Activated CD4-positive, alpha-beta T cell treated with anti-CD3 and anti-CD28 coated beads for 24 hours (primary cell): ENCODE measurements at places on chromosomes 4 and X.

- DNase-seq = no peak
These were observed 48.5 kb upstream of the NRK start for GRCh38 chrX:105773801-105774200.

GRCh38 chr4:71406459-71406963 is 67.7 kb downstream of the SLC4A4 start:
- DNase-seq = no peak

DNA sequence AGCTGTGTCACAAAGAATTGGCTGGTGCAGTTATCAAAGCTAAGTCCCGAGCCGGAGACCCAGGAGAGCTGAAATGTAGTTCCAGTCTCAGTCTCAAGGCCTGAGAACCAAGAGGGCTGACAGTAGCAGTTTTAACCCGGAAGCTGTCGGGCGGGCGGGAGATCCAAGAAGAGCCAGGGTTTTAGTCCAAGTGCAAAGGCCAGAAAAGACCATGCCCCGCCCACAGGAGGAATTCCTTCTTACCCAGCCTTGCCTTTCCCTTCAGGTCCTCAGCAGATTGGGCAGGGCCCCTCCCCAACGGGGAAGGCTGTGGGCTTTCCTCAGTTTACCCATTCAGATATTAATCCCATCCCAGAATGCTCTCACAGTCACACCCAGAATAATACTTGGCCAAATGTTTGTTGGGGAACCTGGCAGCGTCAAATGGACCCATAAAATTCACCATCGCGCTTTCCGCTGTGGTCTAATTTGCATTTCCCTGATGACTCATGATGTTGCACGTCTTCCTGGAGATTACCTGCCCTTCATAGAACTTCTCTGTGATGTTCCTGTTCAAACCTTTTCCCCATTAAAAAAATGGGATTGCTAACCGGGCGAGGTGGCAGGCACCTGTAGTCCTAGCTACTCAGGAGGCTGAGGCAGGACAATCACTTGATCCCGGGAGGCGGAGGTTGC is 16.2 kb downstream of the MAEA start:
- DNase-seq = no peak

DNA sequence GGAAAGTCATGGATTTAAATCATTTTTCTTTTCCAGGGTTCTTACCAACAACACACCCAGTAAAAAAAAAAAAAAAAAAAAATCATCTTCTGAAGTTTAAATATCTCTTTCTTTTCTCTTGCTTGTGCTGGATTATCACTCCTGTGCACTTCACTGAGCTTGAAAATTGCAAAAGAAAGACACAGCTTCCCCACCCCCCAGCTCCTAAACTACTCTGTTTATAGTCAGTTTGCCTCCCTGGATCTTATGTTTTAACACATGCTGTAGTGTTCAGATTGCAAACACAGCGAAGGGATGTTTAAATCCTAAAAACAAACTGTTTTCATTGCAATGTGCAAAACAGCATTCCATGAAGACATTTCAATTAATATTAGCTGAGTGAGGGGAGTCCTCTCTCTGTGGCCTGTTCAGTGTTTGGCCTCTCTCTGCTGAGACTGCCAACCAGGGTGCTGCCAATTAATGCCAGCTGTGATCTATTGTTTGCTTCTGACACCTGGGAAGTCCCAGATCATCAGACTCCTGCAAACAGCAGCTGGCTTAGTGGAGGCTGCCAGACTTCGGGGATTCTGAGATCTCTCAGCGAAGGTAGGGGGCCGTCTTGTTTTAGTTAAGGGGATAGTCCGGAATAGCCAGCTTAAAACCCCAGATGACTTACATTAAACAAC is 171.1 kb upstream of the PITX2 start:
- no peak for DNase-seq

GRCh38 chr4:45580334-45580733 is 543.5 kb downstream of the GABRG1 start:
- no peak for DNase-seq

DNA sequence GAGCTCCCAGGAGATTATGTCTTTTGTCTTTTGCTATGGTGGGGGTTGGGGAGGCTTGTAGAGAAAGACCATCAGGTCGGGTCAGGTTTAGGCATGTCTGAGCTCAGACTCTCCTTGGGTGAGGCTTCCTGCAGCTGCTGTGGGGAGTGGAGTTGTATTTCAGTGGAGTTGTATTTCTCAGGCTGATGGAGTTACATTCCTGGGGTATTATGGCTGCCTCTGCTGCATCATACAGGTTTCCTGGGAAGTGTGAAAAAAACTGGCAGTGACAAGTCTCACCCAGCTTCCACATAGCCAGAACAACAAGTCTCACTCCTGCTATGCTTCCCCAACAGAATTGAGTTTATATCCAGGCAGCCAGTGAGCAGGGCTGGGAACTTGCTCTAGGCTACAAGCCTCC is 119.3 kb downstream of the VSIG4 start:
- DNase-seq = no peak

DNA sequence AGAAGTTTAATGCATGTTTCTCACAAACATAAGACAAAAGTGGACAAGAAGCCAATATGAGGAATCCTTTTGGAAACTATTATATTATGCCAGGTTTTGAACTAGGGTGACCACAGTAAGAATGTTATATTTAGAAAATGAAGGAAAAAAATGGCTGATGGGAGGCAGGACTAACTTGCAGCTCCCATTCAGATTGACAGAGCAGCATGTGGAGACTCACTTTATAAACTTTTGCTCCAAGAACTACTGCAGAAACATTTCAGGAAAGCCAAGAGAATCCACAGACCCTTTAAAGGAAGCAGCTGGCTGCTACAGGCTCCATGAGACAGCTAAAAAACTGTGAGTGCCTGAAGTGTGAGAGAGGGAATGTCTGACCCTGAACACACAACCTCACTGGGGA is 738.6 kb upstream of the GRIA3 start:
- no peak for DNase-seq

- no peak for DNase-seq
These were observed 115.0 kb downstream of the CEP44 start for GRCh38 chr4:174398728-174399127.

DNA sequence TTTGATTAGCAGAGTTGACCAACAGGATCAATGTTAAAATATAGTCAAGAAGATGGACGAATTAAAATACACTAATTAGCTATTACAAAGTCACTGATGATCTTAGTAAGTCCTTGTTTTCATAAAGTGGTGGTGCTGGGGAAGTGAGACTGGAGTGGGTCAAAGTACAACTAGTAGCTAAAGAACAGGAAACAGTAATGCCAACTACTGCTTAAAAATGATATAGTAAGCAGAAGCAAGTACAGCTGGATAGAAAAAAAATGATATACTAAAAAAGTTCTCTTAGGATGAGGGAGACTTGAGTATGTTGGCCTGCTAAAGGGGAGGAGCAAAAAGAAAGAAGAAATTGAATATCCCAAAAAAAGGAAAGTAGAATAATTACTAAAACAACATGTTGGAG is 580.8 kb upstream of the FTHL17 start:
- no peak for DNase-seq

DNA sequence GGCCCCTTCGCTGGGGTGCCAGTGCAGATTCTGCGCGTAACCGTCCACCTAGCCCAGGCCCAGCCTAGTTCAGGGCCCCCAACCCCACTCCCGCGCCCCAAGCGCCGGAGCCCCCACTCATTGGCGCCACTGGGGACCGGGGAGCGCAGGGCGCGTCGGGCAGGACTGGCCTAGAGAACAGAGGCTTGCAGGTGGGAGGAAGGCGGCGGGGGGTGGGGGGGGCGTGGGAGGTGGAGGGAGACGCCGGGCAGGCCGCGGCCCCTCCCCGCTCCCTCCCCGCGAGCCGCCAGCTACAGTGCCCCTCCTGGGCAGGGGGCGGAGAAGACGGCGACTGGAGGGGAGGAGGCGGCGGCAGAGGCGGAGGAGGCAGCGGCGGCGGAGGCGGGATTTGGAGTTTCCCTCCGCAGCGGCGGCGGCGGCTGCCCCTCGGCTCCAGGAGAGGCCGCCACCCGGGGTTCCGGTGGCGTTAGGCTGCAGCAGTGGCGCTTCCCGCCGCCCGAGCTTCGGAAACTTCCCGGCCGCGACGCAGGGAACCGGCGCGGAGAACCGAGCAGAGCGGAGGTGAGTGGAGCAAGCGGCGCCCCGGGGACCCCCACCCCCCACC is 4.8 kb upstream of the DUSP9 start:
- no peak for DNase-seq

GRCh38 chr4:163344147-163345125 is 744 bp downstream of the NPY5R start:
- DNase-seq = no peak

- no peak for DNase-seq
These were observed 43.2 kb downstream of the SLC9A6 start for GRCh38 chrX:136028383-136028984.

DNA sequence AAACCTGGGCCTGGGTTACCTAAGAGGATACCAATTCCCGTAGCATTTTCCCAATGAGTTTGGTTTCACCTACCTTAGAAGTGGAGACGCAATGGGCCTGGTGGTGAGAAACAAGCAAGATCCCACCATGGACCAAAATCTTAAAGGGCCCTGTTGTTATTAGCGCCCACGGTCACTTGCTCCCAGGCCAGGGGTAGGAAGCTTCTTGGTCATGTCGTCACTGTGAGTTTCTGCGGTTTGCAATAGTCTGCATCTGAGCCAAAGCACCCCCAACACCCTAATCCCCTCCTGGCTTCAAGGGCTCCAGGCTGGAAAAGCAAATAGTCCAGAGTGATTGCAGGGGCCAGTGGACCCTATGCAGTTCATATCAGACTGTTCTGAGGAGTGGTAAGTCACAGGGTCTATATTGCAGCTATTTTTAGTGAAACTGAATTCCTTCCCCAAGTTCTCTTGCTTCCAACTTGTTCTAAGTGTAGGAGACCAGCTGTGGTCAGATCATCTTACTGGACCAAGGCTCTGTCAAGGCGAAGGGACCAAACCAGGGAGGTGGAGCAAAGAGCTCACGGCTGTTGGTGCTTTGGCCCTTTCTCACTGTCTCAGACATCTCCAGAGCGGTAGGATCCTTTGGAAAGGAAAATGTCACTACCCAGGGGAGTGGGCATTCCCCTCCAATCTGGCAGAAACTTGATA is 307.9 kb upstream of the F9 start:
- no peak for DNase-seq

- no peak for DNase-seq
These were observed 359.1 kb upstream of the CXorf51A start for GRCh38 chrX:147173594-147173993.

GRCh38 chr4:165724786-165725185 is 148.3 kb upstream of the TLL1 start:
- DNase-seq = no peak

DNA sequence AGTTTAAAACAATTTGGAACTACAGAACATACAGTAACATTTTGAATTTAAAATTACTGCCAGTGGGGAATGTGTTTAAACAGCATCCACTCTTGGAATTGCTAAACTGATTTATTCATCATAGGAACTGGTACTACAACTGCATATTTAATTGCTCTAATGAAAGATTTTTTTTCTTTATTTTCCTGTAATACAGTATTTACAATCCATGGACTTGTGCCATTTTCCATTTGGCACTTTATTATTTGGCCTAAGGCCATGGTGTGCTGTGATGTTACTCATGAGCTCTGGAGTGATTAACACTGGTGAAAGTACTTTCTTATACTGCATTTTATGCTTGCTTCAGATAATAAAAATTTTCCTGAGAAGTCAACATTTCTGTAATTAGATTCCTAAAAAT is 69.7 kb upstream of the NUDT6 start:
- no peak for DNase-seq

- DNase-seq = no peak
These were observed 129.4 kb downstream of the THOC2 start for GRCh38 chrX:123603491-123603890.

DNA sequence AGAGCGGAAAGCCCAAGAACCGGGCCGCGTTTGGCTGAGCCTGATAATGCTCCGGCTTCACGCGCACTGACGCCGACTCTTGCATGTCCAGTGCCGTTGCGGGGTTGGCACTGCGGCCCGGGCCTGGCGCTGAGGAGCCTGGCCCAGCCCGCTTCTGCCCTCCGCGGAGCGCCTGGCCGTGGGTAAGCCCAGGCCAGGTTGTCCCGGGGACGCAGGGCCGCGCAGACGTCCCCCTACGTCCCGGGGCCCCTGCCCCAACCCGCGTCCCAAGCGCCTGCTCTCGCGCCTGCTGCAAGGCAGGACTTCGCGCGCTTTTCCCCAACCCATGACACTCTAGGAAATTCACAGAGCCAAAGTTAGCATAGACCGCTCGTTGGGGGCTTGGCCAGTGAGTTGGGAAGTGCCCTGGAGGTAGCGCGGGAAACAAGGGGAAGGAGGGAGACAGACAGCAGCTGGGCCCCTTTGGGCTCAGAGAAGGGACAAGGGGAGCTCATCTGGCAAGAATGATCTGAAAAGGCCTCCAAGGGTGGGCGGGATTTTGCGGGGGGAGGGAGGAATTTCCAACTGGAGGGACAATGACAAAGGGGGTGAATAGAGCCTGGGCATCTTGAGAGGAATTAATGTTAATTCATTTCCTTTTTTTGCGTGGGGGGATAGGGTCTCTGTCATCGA is 665 bp upstream of the LRPAP1 start:
- DNase-seq = no peak

- no peak for DNase-seq
These were observed 311.7 kb downstream of the FBXW7 start for GRCh38 chr4:152224223-152224622.

- DNase-seq = no peak
These were observed 116.8 kb downstream of the SCD5 start for GRCh38 chr4:82681754-82682153.

DNA sequence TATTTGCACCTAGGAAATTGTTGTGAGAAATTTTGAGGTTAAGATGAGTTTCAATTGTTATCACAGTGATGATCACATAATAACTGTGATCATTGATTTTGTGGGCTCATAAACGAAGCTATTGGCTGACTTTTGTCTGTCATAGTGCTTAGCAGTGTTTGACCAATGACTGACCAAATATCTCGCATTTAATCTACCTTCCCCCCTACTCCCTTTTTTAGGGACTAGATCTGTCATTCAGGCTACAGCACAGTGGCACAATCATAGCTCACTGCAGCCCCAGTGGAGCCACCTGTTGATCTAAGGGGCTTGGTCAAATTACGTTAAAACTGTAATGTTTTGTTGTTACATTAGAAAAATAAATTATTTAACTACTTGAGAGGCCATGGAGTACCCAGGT is 1.5 kb downstream of the FUNDC2 start:
- no peak for DNase-seq

- no peak for DNase-seq
These were observed 105.7 kb downstream of the PSAPL1 start for GRCh38 chr4:7328913-7329638.

GRCh38 chr4:22414833-22415232 is 101.0 kb downstream of the ADGRA3 start:
- no peak for DNase-seq

DNA sequence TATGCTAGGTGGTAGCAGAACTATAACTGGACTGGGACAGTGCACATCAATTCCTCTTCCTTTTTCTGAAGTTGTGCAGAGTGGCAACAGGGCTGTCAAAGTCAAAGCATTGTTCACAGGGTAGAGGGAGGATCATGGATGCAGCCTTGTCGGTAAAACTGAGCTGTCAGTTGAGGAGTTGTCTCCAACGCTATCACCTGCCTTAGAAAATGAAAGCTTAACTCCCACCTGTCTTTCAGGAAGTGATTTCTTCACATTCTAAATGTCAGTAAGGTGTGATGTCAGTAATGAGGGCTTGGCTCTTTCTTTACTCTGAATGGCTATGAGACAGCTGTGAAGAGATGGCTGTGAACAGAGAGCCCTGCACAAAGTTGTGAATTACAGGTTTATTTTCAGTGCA is 66.4 kb upstream of the BANK1 start:
- DNase-seq = no peak
